ENCODE measurements at places on chromosomes 2 and 18.

- no peak for DNase-seq
Measured at GRCh38 chr2:98160554-98160953, 73.6 kb downstream of the VWA3B start.

DNA sequence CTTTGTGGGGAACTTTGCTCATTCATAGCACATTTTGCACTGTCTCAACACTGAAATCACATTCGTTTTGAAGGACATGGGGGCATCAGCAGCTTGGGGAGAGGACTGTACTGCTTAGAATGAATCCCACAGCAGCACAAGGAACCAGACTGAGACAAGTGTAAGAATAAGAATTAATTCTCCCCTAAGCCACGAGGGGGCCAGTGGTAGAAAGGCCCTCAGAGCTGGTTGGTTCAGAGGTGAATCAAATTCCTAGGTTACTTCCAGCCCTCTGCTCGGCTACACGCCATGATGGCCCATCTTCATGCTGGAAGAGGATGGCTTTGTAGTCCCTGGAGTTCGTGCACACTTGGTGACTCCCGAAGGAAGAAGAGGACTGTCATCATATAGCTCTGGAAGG, 12.0 kb upstream of the MC5R start:
- peak; percentile 39 for DNase-seq

GRCh38 chr18:79720359-79720733, 40.7 kb downstream of the CTDP1 start:
- peak; percentile 76 for DNase-seq

- DNase-seq = no peak
Measured at GRCh38 chr2:38113981-38114708, 38.2 kb upstream of the CYP1B1 start.

DNA sequence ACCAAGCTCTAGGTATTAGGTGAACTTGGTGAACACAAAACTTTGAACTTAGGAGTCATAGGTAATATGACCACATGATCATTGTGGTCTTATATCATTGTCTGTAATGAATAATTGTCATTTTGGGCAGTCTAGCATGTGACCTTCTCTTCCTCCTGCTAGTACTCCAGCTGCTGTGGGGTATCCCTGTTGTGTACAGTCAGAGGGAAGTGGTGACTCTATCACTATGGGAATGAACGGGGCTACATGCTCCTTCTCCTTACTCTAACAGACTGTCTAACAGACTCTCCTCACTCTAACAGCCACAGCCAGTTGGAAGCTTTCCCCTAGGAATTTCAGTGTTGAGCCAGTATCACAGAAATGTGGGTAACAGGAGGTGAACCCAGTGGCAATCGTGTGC, 68.2 kb upstream of the NEDD4L start:
- DNase-seq = no peak

GRCh38 chr2:232672588-232672987, 24.5 kb upstream of the GIGYF2 start:
- DNase-seq = no peak
